ENCODE measurements at places on chromosomes 4 and X.

DNA sequence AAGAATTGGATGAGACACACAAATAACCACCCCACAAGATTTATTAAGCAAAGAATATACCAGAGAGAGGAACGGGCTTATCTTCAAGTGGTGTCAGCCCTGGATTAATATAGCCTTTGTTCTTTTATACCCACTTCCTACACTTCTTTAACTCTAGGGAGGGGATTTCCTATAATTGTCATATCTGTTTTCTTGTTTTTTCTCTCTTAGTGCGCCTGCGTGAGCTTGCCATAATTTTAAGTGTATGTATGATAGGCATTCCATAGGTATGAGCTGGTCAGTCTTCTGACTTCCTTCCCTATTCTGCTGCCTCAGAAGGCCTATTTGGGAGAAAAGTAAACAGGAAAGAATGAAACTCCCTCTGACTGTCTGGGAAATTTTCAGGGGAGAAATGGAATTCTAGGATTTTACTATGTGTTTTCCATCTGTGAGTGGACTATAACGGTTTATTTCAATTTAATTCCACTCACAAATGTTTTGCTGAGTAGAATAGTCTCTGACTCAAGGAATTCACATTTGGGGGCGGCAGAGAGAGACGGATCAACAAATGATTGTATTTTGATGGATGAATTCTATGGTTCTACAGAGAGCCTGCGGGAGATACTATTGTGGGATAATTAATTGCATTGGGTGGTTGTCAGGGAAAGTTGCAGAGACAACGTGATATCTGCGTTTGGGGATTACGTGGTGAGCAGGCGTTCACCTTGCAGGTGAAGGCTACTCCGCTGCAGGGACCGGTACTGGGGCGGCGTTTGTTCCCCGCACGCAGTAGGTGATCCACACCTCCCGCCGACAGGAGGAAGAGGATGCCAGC, 626 bp upstream of the CEP135 start:
- DNase-seq, result peak; percentile 92

DNA sequence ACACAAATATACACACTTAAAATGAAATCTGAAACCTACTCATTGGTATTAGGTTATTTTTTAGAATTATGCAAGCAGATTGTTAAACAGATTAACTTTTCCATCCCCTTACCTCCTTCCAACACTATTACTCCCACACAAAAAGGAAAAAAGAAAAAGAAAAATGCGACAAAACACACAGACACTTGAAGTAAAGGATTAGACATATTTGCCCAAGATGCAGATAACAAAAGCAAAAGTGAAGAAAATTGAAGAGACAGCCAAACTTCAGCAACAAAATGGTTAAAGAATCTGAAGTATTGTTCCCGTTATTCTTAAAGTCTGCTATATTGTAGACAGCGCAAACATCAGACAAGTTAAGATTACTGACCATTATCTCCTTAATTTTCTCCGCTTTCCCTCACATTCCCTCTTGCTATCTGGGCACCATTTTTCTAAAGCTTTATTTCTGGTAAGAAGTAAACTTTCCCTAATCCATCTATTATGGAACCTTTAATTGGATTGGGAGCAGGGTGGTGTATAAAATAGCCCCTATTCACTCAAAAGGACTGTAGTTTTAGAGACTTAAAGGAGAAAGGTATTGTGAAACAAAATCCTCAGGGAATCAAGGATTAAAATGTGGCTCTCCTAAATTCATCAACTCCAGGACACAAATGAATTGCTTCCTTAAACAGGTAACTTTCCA, 34.7 kb upstream of the MAB21L2 start:
- no peak for DNase-seq

DNA sequence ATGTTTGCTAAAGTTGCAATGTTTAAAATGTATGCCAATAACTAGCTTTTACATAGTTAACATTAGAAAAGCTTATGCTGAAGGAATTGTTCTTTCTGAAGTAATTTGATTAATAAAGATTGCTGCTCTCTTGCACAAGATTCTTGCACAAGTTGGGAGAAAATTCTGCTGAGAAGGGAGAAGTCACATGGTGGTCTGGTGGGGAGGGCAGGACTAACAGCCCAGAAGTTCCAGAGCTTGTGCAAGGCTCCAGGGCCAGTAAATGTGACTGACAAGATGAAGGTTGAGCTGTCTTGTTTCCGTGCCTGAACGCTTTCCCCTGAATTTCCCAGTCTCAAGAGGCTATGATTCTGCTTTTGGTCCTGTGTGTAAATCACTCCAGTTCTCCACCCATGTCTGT, 112.9 kb upstream of the VCX start:
- no peak for DNase-seq

- no peak for DNase-seq
Measured at GRCh38 chr4:36485885-36486284, 204.5 kb downstream of the DTHD1 start.

DNA sequence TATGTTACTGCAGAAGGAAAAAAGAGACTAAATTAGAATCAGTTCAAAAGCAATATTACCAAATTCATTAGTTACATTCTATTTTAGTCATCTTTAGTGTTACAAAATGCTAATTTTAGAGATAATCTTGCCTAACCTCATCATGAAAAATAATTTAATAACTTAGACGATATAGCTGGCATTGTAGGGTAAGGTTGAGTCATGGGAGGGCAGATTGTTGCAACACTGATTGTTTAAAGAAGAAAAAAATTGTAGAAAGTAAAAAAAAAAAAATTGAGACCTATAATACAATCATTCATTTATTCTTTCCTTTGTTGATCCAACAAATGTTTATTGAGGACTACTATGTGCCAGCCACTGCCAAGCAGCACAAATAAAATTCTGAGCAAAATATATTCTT, 330.9 kb downstream of the GBA3 start:
- no peak for DNase-seq

- DNase-seq, result no peak
Measured at GRCh38 chr4:140335076-140335475, 38.4 kb upstream of the SCOC start.

DNA sequence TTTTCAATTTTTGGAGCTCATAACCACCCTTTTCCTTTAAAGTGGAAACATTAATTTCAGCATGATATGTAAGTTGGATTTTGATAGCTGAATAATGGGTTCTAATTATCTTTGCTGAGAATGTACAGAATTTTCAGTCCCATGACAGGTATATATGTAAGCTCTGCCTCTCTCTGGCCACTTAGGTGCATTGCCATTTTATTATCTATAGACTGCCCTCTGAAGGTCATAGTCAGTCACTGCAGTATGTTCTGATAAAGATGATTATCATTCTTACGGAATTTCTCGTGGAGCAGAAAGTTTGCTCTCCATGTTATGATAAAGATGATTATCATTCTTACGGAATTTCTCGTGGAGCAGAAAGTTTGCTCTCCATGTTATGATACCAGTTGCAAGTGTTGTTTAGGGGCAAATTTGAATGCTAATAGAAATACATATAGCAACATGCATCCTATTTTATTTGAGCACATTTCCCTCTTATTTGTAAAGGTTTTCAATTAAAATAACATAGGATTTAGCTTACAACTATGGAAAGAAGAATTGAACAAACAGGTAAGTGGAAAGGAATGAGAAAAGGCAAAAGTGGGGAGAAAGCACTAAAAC, 10.4 kb downstream of the AFP start:
- peak; percentile 76 for DNase-seq

GRCh38 chr4:6573551-6573950, 1.4 kb upstream of the MAN2B2 start:
- no peak for DNase-seq

- DNase-seq, result no peak
Measured at GRCh38 chrX:132652871-132653270, 164.0 kb upstream of the MBNL3 start.

DNA sequence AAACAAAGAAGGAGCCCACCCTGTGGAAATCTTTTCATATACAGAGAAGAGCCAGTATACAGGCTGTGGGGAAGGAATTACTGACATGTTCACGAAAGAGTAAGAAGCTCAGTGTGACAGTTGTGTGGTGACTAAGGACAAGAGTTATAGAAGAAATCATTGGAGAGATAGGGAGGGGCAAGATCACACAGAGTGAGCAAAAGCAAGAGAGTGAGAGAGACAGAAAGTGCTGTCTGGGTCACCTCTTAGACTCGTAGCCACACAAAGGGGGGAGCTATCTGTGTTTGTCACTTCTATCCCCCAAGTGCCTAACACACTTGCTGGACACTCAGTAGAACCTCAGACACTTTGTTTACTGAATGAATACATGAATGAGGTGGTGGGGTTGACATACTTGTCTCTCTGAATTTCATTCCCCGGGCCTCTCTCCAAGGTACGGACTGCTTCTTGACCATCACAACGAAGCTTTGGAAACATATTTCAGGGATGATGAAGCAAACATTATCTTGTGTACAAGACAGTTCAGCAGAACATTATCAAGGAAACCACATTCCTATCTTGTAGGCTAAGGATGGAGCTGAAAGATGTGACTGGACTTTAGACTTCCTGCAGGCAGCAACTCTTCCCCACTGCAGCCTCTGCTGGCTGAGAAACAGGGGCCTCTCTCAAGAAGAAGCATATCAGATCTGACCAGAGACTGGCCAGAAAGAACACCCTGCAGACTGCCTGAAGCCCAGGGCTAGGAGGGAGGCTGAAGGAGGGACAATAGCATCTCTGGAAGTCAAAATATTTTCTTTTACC, 168.2 kb downstream of the AMELX start:
- peak; percentile 44 for DNase-seq

DNA sequence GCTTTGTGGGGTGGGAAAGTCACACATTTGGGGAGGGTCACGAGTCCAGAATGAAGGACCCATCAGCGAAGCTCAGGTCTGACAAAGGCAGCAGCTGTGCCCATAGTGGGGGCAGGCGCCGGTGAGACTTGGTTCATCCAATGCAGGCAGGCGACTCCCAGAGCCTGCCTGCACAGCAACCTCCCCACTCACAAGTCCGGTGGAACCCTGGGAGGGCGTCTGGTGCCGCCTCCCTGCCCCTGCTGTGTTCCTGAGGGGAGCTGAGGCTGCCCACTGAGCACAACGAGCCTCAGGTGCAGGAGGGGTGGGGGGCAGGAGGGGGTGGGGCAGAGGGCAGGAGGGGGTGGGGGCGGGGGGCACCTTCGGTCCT, 13.7 kb downstream of the LRPAP1 start:
- DNase-seq, result no peak

DNA sequence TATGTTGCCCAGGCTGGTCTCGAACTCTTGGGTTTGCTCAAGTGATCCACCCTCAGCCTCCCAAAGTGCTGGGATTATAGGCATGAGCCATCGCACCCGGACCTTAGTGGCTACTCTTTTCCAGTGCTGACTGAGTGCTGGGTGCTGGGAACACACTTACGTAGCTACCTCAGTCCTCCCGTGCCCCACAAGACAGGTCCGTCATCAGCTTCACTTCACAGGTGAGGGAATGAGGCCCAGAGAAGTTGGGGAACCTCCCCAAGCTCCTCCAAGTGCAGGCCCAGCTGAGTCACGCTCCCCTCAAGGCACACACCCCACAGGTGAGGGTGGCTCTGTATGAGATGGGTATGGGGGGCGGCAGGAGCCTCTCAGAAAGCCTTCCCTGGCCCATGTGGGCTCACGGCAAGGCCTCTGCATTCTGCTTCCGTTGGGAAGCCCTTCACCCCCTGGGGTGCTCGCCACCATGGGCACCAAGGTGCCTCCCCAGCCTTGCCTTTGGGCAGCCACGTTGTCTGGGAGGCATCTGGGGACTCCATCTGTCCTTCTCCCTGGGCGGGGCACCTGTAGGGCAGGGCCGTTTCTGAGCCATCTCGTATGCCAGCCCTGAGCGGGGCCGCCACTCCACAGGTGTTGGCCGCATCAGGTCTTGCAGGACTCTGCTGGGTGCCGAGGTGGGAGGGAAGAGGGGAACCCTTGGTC, 28.4 kb downstream of the NSG1 start:
- no peak for DNase-seq

DNA sequence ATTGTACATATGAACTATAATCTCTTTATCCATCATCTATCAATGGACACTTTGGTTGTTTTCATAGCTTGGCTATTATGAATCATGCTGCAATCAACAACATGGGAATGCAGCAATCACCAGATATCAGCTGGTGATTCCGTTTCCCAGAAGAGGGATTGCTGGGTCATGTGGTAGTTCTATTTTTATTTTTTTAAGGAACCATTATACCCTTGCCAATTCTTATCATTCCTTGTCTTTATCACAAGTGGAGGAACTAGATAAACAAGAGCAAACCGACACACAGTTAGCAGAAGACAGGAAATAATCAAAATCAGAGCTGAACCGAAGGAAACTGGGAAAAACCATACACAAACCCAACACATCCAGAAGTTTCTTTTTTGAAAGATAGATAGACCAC, 14.5 kb upstream of the LNX1 start:
- no peak for DNase-seq

GRCh38 chrX:17930850-17931249, 69.8 kb upstream of the RAI2 start:
- no peak for DNase-seq

DNA sequence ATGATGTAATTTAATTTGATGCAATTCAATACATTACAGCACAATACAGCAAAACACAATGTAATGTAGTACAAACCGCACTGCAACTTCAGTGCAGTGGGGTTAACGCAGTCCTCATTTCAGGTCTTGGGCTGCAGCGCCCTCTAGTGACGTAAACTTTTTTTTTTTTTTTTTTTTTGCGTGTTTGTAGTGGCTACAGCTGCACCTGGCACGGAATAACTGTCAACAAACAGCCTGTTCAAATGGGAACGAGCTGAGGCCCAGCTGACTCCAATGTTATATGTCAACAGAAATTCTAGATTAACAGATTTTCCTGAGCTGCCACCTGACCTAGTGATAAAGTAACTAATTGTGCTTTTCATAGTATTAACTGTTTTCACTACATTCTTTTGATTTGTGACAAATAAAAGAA, 33.5 kb upstream of the RASSF6 start:
- peak; percentile 88 for DNase-seq

DNA sequence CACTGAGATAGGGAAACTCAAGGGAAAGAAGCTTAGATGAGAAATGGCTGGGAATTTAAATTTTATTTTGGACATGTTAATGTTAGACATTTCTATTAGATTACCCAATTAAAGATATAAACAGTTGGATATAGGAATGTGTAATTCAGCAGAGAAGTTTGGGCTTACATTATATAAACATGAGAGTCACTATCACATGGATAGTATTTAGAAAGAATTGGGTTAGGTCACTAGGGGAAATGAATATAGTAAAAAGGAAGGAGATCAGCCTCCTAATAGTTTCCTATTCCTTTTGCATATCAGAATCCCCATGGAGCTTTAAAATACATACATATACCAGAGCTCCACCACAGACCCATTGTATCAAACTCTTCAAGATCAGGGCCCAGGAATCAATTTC, 19.6 kb upstream of the CXCL5 start:
- DNase-seq, result no peak

- no peak for DNase-seq
Measured at GRCh38 chr4:8422327-8422726, 18.2 kb downstream of the ACOX3 start.

DNA sequence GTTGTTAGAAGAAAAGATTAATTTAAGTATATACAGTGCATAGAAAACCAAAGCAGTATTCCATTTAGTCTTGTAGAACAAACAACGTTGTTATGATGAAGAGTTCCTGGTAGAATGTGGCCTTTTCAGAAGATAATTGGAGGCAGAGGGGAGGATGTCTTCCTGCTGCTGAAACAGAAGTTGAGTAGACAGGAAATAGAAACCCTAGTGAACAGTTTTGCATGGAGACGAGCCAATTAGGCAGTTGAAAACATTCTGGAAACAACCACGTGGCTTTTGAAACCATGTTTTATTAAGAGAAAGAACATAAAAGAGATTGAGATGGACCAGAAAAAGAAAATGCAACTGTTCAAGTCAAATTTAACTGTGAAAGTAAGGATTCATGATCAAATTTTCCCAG, 325.2 kb downstream of the CAMK2D start:
- no peak for DNase-seq

Measured in common myeloid progenitor, CD34-positive (primary cell).